ENCODE measurements at places on chromosomes 11 and 22.

- no peak for DNase-seq
Observed at GRCh38 chr22:46303347-46303965, 6.8 kb downstream of the GTSE1 start.

- no peak for DNase-seq
Observed at GRCh38 chr22:29443452-29443851, 5.1 kb downstream of the RFPL1 start.

DNA sequence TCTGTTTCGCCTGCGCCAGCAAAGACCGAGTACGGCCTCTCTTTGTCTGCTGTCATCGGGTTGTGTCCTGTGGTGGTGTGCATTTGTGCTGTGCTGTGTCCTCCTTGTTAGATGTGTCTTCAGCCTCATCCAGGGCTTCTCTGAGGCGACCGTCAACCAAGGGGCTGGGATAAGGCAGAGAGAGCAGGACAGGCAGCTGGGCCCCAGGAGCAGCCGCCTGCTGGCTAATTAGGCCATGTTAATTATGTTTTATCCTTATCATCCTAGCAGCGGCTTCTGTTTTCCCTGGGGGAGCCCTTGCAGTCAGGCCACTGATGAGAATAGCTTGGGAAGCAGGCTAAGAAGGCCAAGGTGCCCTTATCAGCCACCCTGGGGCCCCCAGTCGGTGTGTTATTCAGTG lies 40.7 kb upstream of the TTC12 start:
- no peak for DNase-seq

DNA sequence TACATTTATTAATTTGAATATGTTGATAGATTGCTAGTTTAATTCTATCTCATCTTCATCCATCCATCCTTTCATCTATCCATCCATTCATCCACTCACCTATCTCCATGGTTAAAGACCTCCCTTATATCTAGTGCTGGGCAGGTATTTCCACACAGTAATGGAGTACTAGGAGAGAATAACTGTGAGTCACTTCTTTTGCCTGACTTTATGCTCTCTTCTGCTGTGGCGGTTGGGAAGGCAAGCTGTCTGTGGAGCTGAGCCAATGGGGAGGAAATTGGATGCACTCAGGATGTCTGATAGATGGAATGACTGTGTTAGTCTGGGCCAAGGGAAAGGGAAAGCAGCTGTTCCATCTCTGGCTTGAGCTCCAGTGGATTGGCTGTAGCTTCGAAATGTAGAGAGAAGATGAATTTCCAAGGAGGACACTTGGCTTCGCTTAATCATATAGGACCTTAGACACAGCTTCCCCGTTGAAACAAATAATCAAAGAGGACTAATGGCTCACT lies 60.3 kb downstream of the NELL1 start:
- DNase-seq = no peak

GRCh38 chr11:104333977-104334376 lies 170.0 kb upstream of the PDGFD start:
- no peak for DNase-seq

DNA sequence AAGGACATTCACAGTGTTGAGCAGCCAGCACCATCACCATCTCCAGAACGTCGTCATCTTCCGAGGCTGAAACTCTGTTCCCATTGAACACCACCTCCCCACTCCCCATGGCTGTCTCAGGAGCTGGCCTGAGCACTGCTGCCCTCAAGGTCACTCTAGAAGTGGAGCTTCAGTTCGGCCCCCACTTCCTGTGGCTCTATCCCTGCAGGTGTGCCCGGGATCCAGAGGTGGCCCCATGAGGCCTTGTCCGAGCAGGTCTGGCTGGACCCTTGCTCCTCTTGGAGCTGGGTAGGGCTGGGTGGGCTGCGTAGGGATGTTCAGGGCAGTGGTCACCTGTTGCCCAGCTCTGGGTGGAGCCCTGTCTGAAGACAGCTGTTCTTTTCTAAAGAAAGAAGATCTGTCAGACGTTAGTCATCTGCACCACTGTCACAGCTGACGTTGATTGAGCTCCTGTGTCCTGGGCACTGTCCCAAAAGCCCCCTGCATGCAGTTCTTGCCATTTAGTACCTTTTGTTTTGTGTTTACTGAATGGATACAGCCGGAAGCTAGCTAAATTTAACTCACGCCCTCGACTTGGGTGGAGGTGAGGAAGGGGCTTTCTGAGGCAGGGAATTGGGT lies 75.5 kb upstream of the CLDN5 start:
- DNase-seq = no peak
